ENCODE measurements at places on chromosomes 5 and 9.

- no peak for DNase-seq
Measured at GRCh38 chr5:23027331-23027730, 174.2 kb upstream of the CDH12 start.

GRCh38 chr5:138149530-138149929 is 10.3 kb upstream of the NME5 start:
- DNase-seq = no peak

DNA sequence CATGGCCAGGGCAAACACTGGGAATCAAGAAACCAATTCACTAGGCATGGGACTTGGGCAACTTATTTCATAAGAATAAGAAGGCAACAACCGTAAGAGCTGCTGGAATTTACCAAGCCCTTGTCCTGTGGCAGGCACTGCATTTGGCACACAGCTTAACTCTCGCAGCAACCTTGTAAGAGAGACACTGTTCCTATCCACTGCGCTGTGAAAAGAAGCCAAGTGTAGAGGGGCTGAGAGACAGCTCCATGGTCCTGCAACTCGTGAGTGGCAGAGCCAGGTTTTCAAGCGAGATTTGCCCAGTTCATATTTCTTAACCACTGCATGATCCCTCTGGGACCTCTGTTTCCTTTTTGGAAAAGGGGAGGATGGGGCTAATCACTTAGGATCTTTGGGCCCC is 129.3 kb upstream of the STC2 start:
- DNase-seq = no peak

DNA sequence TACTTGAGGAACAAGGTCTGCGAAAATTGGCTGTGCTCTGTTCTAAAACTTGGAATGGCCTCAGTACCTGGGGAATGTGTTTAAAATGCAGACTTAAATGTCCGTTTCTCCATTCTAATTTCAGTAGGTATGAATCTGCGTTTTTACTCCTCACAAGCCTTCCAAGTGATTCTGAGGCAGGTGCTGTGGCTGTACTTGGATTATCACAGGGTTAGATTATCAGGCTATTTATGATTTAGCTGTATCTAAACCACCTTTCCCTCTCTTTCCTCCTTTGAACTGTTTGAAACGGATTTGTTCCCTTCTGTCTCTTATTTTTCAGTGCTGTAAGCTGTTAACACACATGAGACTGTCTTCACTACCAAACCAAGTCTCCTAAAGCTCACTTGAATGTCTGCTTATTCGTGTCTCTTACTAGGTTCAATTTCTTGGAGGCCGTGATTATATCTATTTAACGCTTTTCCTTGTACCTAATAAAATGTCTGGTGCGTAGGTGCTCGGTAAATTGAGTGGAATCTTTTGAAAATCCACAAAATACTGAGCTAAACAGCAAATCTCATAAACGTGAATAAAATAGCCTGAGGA is 714 bp upstream of the CETN3 start:
- no peak for DNase-seq
